ENCODE measurements at places on chromosomes 2 and 18. TPM values are rescaled to one million over a fixed set of nuclear protein-coding genes. Genes with fewer than 3 reads are reported as not detected.

GRCh38 chr2:95345081-95345562 lies 48.0 kb downstream of the KCNIP3 start:
- no peaks in the 10 kb centered on the region for H3K36me3 ChIP-seq
- H3K4me1 ChIP-seq: no peaks in the 10 kb centered on the region
- H3K4me3 ChIP-seq: no peak overlapping the region
- H3K27me3 ChIP-seq: peaks cover 84% of the 10 kb centered on the region

DNA sequence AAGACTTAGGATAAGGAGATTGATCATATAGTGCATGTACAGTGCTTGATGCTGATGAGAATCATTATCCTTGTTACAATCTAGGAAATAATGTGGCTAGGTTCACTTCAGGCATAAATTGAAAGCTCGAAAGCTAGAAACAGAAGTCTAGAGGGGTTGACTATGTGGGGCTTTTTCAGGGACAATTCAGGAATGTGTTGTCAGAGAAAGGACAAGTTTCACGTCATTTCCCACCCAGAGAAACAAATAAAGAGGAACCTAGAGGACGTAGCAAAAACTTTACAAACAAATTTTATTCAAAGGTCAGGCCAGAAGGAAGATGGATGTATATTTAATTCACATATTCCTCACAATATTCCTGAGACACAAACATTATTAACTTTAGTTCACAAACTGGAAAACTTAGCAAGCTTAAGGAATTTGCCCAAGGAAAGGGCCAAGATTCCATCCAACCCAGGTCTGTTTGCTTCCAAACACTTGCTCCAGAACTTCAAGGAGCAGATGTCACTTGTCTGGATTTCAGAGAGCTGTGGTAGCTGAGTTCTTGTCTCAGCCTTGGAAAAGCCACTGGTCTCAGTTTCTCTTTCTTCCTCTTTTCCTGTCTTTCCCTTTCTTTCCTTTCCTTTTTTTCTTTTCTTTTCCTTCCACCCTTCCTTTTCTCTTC lies 7.4 kb downstream of the CYRIA start:
- peaks cover 5% of the 10 kb centered on the region for H3K4me1 ChIP-seq
- no peak overlapping the region for H3K27ac ChIP-seq
- H3K36me3 ChIP-seq: no peaks in the 10 kb centered on the region

DNA sequence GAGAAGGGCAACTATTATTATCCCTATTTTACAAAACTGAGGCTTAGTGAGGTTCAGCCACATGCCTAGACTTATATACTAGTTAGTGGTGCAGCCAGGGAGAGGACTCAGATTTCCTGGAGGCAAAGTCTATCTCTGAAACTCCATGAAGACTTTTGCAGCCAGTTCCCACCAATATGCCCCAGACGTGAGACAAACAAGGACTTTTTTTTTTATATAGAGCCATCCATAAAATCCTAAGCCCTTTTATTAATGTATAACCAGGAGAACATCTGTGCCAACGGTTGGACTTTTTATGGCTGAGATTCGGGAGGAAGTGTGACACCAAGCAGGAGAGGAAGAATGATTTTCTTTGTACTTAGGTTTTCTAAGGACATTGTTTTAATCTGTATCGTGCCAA lies 29.9 kb downstream of the LIPG start:
- H3K27me3 ChIP-seq: no peaks in the 10 kb centered on the region
- H3K27ac ChIP-seq: no peak overlapping the region
- no peaks in the 10 kb centered on the region for H3K36me3 ChIP-seq
- DNase-seq: no peak

DNA sequence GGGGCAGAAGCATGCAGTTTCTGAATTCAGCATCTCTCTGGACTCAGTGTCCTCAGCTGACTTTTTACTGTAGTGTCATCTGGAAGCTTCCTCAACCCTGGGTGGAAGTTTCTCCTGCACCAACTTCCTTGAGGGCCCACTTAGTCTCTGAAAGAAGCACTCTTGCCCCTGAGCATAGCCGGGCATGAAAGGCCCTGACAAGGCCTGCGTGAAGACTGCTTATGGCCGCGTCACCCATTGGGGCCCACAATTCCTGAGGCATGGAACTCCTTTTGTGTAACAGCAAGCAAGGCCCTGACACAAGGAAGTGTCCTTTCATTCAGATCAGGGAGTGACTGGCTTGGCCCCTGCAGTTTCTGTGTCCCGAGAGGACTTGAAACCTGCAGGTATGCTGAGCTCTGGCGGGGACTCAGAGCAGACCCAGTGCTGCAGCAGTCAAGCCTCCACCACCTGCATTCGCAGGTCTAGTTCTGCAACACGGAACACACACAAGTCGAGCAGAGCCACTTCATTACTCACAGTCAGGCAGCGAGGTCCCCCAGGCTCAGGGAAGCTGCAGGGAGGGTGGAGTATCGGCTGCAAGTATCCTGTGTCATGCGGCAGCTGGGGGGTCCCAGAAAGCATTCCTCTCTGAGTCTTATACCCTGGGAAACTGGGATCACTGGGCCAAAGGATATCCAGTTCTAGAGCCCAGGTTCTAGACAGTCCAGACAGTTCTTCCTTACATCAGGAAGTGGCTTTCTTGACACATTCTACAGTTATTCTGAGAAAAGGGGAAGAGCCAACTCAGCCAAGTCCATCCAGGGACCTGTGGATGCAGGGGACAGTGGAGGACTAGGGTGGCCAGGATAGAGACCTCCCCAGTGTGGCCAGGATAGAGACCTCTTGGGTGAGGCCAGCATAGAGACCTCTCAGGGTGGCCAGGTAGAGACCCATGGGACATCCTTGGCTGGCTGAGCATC lies 35.6 kb upstream of the PRLH start:
- no peaks in the 10 kb centered on the region for H3K27me3 ChIP-seq
- H3K4me1 ChIP-seq: no peaks in the 10 kb centered on the region
- H3K27ac ChIP-seq: no peak overlapping the region
- H3K4me3 ChIP-seq: no peak overlapping the region
- no peaks in the 10 kb centered on the region for H3K36me3 ChIP-seq
- no peak for DNase-seq

DNA sequence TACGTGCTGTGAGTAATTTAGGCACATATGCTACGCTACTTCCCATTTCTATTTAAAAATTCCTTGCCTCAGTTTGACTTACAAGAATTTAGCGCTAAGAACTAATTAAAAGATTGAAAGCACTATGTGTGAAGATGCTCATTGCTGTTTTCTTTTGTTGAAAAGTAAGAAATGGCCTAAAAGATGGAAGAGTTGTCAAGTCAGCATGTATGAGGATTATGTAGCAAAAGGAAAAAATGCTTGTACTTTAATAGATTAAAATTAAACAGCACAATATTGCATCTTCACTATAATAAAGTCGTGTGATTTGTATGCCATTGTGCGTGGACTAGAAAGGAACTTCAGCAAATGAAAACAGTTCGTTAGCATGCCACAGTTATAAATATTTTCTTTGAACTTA lies 77.0 kb downstream of the COX7A2L start:
- H3K4me3 ChIP-seq: no peak overlapping the region
- no peak overlapping the region for H3K27ac ChIP-seq
- H3K4me1 ChIP-seq: peaks cover 7% of the 10 kb centered on the region
- no peaks in the 10 kb centered on the region for H3K27me3 ChIP-seq
- no peak for DNase-seq

DNA sequence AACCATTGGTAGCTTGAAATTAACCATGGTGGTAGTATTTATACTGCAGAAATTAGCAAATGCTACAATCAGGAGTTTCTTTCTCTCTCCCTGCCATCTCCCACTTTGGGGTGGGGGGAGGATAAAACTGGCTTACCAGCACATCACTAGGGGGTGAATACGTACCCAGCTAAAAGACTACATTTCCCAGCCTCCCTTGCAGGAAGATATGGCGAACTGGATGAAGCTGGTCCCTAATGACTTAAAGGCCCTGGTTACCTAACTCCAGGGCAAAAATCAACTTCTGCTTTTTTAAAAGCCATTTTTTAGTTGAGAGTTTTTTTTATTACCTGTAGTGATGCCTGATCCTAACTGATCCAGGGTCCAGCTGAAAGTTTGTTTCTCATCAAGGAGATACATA lies 70.3 kb upstream of the RAB12 start:
- H3K27ac ChIP-seq: no peak overlapping the region
- H3K27me3 ChIP-seq: no peaks in the 10 kb centered on the region
- H3K36me3 ChIP-seq: no peaks in the 10 kb centered on the region
- DNase-seq: no peak
- H3K4me3 ChIP-seq: no peak overlapping the region

GRCh38 chr2:145258903-145259579 lies 739.1 kb upstream of the ZEB2 start:
- no peaks in the 10 kb centered on the region for H3K27me3 ChIP-seq
- no peak overlapping the region for H3K4me3 ChIP-seq
- H3K36me3 ChIP-seq: no peaks in the 10 kb centered on the region
- DNase-seq: no peak
- no peak overlapping the region for H3K27ac ChIP-seq

DNA sequence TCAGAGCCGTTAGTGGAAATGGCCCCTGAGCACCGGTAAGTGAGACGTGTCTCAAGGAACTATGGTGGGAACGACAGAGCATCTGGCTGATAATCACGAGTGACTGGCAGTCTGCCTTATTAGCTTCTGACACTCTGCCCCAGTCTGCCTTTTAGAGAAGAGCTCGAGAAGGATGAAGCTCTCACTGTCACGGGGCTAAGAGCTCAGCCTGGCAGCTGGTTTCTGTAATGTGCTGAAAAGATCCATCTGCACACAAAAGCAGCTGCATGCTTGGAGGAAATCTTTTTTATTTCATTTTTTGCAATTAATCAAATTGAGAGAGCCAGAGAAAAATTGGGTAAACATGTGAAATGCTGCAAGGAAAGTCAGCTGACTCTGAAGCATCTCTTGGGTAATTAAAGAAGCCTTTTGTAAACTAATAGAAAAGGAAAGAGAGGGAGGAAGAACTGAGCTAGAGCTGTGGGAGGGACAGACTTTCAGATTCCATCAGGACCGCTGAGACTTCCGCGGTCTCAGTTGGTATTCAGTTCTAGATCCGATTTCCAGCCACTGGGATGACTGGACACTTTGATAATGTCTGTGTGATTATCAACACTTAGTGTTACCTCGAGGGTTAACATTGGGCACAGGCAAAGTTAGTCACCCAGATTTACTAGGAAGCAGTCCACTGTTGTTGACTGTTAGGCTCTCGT lies 24.4 kb downstream of the MBP start:
- no peaks in the 10 kb centered on the region for H3K27me3 ChIP-seq

DNA sequence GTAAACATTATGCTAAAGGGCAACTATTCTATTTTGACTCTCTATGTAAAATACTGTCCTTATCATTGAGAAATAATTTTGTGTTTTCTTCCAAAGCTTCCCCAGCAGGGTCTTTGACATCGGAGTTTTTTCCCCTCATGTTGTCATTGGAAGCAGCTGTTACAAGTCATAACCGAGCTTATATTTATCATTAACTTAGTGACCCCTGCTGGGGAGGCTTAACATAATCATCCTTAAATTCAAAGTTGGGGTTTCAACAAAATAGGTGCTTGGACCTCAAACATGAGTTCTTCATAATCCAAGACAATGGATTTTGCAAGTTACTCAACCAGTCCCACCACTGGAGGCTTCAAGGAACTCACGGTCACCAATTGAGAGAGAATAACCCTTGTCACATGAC lies 330.9 kb downstream of the DCC start:
- H3K27me3 ChIP-seq: no peaks in the 10 kb centered on the region
- no peaks in the 10 kb centered on the region for H3K36me3 ChIP-seq
- peak; percentile 2 for DNase-seq
- H3K27ac ChIP-seq: no peak overlapping the region
- no peaks in the 10 kb centered on the region for H3K4me1 ChIP-seq
- no peak overlapping the region for H3K4me3 ChIP-seq

- H3K36me3 ChIP-seq: no peaks in the 10 kb centered on the region
- DNase-seq: no peak
- H3K4me3 ChIP-seq: no peak overlapping the region
- no peaks in the 10 kb centered on the region for H3K27me3 ChIP-seq
Measured at GRCh38 chr2:235098269-235098668, 146.5 kb downstream of the SH3BP4 start.

- no peak overlapping the region for H3K4me3 ChIP-seq
- H3K27me3 ChIP-seq: no peaks in the 10 kb centered on the region
- H3K4me1 ChIP-seq: peaks cover 13% of the 10 kb centered on the region
- no peak overlapping the region for H3K27ac ChIP-seq
Measured at GRCh38 chr2:69177785-69178636, 165.0 kb downstream of the ANTXR1 start.

GRCh38 chr18:24189664-24190346 lies 50.9 kb downstream of the CABYR start:
- no peak overlapping the region for H3K27ac ChIP-seq
- no peaks in the 10 kb centered on the region for H3K36me3 ChIP-seq
- no peak overlapping the region for H3K4me3 ChIP-seq

GRCh38 chr2:25462021-25462420 lies 120.3 kb upstream of the DNMT3A start:
- H3K4me3 ChIP-seq: no peak overlapping the region
- H3K36me3 ChIP-seq: no peaks in the 10 kb centered on the region
- H3K27me3 ChIP-seq: no peaks in the 10 kb centered on the region
- H3K4me1 ChIP-seq: no peaks in the 10 kb centered on the region
- H3K27ac ChIP-seq: no peak overlapping the region
- DNase-seq: no peak

DNA sequence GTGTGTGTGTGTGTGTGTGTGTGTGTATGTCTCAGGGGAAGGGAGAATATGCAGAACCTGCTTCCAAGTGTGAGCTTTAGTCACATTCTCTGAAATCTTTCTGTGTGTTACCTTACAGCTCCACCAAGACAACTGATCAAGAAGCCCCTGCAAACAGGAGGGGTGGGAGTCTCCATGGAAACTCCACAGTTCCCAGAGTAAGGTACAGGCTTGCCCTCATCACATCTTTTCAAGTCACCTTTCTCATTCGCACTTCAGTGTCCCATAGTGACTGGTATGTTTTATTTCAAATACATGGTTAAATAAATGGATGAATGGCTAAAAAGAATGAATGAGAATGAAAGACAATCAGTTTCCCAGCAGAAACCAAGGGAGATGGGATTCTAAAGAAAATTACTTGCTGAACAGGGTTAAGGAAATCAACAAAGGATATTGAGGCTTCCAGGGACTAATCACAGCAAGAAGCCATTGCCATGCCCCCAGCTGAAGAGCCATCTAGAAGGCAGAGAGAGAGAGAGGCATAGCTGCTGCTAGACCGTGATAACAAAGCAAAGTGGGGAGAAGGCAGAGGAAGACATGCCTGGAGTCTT lies 987.2 kb upstream of the CELF4 start:
- no peaks in the 10 kb centered on the region for H3K36me3 ChIP-seq
- H3K27ac ChIP-seq: no peak overlapping the region
- no peaks in the 10 kb centered on the region for H3K27me3 ChIP-seq
- DNase-seq: no peak
- no peak overlapping the region for H3K4me3 ChIP-seq

GRCh38 chr18:76315722-76316230 lies 179.3 kb downstream of the ZNF516 start:
- H3K4me3 ChIP-seq: no peak overlapping the region
- no peak for DNase-seq
- H3K27ac ChIP-seq: no peak overlapping the region
- H3K27me3 ChIP-seq: no peaks in the 10 kb centered on the region
- H3K36me3 ChIP-seq: no peaks in the 10 kb centered on the region

DNA sequence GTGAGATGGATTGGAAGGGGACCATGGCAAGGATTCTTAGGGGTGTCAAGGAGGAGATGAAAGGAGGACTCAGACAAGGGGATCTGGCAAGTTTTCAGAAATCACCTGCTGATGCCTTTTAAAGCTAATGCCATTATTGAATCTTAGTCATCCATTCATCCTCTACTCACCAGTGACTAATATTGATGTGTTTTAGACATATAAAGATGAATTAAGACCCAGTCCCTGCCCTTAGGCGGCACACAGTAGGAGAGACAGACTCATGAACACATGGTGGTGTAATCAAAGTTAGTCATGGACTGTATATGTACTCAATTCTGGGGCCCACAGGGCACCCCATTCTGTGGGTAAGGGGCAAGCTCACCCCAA lies 56.5 kb upstream of the ATL2 start:
- no peaks in the 10 kb centered on the region for H3K4me1 ChIP-seq
- no peak overlapping the region for H3K4me3 ChIP-seq
- no peaks in the 10 kb centered on the region for H3K36me3 ChIP-seq
- no peak overlapping the region for H3K27ac ChIP-seq

The EVA1A gene
- 0.59 TPM for polyA plus RNA-seq

The CHRNA1 gene
- polyA plus RNA-seq: 0.31 TPM

The PLCD4 gene
- 3.3 TPM for polyA plus RNA-seq

Data from cardiac muscle cell (in vitro differentiated cells and primary cell).